ENCODE measurements at places on chromosomes 16 and 17.

GRCh38 chr17:81811705-81812570 is 8.0 kb downstream of the GCGR start:
- DNase-seq = no peak

GRCh38 chr16:81775570-81775969 is 3.5 kb upstream of the PLCG2 start:
- no peak for DNase-seq

DNA sequence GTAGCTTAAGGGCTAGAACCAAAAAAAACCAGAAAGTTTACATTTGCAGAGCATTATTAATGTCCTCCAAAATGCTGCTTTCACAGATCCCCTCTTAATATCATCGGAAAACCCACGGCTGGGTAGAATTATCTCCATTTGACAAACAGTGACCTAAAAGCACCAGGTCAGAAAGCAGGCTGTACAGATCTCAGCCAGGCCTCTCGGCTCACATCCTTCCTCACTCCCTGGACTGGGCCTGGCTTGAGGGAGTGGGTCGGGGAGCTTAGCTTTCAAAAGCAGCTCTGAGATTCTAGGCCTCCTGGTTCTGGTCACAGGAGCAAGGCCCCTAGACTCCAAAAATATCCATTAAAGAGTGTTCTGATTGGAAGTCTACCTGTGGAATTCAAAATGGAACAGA is 9.1 kb upstream of the SLC12A3 start:
- no peak for DNase-seq

DNA sequence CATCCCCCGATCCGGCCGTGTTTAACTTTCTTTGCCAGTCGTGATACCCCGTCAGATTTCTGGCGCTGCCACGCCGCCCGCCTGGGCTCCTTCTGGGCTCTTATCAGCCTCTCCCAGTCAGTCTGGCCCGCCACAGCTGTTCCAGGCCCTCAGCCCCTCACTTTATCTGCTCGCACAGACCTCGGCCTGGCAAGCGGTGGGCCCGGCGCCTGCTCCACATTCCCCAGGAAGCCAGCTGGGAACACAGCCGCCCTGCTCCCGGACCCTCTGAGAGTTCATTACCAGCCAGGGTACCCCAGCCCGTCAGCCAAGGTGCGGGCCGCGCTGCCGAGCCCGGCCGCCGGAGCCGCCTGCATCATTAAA is 157.5 kb downstream of the ZNF423 start:
- no peak for DNase-seq

GRCh38 chr16:49281843-49282642 is 405 bp upstream of the CBLN1 start:
- peak; percentile 78 for DNase-seq

DNA sequence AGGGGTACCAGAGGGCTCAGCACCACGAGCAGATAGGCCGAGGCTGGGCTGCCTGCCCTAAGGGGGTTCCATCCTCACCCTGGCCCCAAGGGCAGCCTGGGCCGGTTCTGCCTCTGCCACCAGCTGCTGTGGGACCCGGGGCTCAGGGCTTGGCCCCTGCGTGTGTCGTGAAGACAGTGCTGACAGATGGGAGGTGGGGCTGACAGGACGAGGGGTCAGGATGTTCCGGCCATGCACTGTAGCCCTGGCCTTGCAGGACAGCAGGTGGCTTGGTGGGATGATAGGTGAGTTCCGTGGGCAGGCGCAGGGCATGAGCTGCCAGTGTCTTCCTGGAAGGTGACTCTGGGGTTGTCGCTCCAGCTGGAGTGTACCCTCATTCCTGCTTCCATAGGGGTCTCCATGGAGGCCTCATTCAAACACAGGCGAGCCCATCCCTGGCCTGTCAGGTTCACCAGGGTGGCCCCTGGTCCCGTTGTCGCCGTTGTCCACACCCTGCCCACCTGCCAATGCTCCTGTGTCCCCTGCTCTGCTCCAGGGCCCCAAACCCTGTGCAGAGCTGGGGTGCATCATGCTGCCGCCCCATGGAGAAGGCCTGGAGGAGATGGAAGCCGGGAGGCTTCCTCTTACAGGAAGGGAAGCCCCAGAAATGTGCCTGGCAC is 57.2 kb downstream of the WDR45B start:
- DNase-seq = no peak

DNA sequence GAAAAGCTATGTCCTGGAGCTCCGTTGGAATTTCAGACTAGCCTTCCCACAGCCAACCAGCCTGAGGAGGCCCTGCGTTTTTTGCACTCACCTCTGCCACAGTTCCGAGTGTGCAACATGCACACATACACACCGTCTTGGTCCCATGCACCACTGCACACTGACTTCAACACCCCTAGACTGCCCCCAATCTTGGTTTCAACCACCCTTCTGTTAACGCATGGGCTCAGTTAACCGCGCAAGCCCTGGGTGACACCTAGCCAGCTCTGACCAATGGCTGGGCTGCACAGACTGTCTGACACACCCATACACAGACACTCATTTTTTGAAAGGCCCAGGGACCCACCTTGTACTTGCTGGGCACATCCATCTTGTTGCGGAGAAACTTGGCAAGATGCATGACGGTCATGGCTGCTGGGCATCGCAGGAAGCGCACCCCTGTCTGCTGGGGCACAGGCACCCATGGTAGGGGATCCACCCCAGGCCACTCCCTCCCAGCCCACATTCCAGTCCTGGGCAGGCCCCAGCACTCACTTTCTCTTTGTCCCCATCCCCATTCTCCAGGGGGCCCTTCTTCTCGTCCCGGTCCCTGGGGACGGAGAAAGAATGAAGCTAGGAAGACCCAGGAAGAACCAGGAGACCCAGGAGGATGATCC is 8.0 kb downstream of the CISD3 start:
- DNase-seq = no peak

GRCh38 chr16:10850478-10850850 is 26.5 kb upstream of the CIITA start:
- no peak for DNase-seq

GRCh38 chr17:44223541-44224071 is 4.1 kb upstream of the UBTF start:
- DNase-seq = no peak

GRCh38 chr16:84913315-84913714 is 93.5 kb downstream of the CRISPLD2 start:
- no peak for DNase-seq

GRCh38 chr16:80263848-80264694 is 276.7 kb upstream of the DYNLRB2 start:
- DNase-seq = no peak
